ENCODE measurements at places on chromosomes 12 and 14.

GRCh38 chr14:72478471-72478893 lies 415.4 kb downstream of the DPF3 start:
- DNase-seq = no peak

GRCh38 chr12:617304-617915 lies 45.8 kb downstream of the NINJ2 start:
- peak; percentile 55 for DNase-seq

DNA sequence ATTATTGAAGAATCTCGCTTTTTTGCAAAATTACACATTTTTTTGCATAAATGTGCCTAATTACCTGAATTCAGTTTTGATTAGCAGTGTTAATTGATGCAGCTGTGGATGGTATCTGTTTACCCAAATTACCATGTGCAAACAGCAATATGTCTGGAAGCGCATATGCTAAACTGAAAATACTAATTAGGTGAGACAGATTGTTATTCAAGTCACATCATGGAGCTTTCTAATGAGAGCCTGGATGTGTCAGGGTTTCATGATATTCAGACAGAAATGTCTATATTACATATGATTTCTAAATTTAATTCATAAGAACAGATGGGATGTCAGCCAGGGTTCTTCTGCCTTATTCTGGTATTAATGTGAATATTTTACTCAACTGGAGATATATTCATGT lies 74.9 kb downstream of the RMST start:
- no peak for DNase-seq

- DNase-seq = no peak
Measured at GRCh38 chr14:93245764-93246420, 38.8 kb downstream of the UBR7 start.

DNA sequence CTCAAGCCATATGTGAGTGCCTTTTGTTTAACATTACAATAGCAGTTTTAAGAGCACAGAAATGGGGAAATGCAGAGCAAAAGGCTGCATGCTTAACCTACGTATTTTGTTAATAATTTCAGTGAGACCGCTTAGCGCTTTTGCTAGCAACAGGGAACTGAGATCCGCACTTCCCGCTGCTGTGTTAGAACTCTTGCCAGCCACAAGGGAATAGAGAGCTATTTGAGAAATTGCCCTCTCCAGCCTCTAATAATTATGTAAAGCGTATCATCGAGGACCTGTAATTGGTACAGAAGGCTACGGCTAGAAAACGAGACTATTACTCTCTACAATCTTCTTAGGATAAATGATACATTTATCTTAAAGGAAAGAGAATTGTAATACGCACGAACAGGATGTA lies 205.2 kb upstream of the GRIP1 start:
- no peak for DNase-seq

DNA sequence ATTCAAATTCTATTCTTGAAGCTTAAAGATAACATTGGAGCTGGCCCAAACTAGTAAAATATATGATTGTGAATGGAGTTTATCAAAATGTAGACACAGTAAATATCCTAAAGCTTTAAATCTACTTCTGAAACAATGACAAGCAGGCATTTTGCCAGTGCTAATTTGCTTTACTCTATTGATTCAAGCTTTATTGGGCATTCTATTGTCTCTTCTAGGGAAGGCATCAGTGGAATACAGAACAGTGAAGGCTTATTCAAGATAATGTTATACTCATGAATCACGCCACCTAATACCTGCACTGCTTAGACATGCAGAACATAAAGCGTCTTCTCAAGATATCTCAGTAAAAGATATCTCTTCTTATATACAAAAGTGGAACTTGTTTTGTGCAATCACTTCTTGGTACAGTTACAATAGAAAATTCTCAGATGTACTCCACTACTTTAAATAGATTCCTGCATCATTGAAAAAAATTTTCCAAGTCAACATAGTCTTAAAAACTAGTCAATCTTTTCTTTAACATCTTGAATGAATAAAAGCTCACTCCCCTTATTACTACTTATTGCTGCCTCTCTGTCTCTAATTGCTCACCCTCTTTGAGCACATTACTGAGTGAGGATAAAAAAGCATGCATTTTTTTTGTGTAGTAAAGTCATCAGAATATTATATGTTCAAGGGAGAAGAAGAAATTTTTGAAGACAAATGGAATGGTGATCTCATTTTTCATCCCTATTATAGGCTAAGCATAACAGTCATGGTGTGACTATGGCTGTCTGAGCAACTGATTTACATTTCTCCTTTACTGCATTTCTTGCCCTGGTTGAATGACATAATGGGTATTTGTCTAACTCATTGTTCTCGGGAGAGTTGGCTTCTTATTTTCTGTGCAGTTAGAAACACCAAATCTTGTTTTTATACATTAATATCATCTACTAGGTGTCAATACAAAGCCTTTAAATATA lies 98.0 kb upstream of the E2F7 start:
- DNase-seq = no peak

DNA sequence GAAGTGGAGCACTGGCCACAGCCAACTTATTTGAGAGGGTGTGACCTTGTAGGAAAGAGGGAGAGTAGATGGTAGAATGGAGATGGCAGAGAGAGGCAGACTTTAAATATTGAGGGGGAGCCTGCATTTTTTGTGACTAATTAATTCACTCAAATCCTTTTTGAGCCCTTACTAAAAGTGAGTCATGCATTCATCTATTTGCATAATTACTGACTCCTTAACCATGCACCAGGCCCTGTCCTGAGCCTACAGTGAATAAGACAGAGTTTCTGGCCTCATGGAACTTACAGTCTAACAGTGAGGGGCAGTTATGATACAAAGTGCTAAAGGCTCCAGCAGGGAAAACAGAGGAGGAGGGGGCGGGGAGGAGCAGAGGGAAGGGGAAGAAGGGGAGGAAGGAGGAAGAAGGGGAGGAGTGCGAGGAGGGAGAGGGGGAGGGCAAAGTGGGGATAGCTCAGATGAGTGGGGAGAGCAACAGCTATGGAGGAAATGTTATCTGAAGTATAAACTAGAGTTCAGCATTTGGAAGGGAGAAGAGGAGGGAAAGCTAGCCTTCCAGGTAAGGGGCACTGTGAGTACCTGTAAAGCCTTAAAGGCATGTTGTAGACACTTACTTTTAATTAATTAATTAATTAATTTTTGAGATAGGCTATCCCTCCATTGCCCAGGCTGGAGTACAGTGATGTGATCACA lies 7.5 kb upstream of the CTDSP2 start:
- no peak for DNase-seq

- DNase-seq = no peak
Measured at GRCh38 chr14:38257507-38257906, 1.6 kb upstream of the CLEC14A start.

DNA sequence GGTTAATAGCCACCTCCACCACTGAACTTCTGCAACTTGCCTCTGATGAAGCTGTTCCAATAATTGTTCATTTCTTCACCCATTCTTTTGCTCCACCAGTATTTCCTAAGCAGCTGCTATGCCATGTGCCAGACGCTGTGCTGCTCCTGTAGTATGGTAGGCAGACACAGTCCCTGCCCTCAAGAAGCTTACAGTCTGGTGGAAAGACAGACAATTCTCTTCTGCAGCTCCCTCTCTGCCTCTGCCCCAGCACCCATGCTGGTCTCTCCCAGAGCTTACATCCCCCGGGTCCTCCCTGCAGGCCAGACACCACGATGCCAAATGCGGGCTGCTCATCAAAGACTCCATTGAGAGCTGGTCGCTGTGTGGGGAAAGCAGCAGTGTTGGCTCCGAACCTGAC lies 111.6 kb upstream of the ESRRB start:
- no peak for DNase-seq

DNA sequence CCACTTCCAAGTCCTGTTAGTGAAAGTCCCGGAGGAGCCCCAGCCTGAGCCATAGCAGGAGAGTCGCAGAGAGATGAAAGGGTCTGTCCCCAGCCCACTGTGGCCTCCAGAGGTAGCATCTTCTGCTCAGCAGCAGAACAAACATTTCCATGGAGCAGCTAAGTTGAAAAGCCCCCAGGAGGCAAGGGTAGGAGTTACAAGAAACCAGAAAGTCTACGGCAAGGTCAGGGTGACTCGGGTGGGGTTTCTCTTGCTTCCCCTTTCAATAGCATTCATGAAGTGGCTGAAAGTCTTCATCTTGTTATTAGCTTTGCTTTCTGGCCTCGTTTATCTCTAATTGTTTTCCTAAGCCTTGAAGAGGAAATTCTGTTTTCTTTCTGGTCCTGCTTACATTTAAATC lies 151.2 kb upstream of the DIO3 start:
- DNase-seq = no peak

- DNase-seq = no peak
Measured at GRCh38 chr14:42624980-42625761, 1018.5 kb downstream of the LRFN5 start.

GRCh38 chr12:32889011-32889760 lies 7.4 kb downstream of the PKP2 start:
- DNase-seq = peak; percentile 23

DNA sequence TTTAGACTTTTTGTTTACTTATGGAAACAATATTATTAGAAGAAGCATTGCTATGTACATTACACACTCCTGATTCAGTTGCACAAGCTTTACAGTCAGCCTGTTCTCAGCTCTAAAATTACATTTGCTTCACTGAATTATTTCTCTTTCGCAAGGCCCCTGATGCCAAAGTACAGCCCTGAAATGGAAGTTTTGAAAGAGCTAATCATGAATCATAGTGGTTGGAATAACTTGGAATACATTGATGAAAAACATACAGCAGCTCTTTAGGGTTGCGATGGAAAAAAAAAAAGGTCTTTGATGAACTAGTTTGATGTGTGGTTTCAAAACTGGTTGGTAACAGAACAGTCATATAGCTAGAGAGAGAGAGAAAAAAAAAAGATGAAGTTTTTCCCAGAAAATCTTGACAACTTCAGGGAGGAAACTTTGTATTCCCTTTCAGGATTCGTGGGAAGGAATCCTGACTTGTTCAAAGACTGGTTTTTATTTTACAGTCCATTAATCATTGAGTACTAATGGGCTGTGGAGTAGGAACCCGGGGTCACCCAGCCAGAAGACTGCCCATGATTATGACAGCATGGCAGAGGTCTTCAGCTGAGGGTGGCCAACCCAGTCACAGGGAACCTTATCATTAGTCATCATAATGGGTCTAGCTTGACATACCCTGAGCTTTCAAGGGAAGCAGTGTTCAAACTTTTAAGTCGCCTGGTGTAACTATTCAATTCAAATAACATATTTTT lies 460.1 kb downstream of the NAV3 start:
- no peak for DNase-seq
